ENCODE measurements at places on chromosomes 6 and 20. TPM values are rescaled to one million over a fixed set of nuclear protein-coding genes. Genes with fewer than 3 reads are reported as not detected.

The UBD gene
- not detected for total RNA-seq

The FAM83C gene
- total RNA-seq = not detected

The PTGIS gene
- 7.1 TPM for total RNA-seq

The ANKRD66 gene
- not detected for total RNA-seq

DNA sequence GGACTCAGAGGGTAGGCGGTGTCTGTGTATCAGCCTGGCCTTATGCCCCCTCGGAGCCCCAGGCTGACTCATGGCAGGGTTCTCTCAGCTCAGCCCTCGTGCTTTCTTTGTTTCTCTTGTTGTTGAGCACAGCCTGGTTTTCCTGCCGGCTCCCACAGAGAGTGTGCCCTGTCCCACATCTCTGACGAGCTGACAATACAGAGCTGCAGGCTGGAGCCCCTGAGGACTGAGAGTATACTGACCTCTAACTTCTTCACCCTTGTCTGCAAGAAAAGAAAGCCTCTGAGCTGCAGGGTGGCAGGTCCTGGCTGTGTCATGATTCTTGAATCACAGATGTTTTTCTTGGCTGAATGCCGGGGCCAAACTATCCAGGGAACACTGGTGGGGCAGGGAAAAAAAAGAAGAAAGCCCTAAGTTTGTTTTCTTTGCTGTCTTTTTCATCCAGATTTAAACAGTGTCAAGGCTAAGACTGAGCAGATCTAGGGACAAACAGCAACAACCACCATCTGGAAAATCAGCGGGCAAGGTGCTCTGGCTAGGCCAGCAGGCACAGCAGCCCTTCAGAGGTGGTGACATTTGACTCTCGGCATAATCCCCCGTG lies 63.3 kb upstream of the ZNF133 start:
- peak; percentile 45 for DNase-seq

DNA sequence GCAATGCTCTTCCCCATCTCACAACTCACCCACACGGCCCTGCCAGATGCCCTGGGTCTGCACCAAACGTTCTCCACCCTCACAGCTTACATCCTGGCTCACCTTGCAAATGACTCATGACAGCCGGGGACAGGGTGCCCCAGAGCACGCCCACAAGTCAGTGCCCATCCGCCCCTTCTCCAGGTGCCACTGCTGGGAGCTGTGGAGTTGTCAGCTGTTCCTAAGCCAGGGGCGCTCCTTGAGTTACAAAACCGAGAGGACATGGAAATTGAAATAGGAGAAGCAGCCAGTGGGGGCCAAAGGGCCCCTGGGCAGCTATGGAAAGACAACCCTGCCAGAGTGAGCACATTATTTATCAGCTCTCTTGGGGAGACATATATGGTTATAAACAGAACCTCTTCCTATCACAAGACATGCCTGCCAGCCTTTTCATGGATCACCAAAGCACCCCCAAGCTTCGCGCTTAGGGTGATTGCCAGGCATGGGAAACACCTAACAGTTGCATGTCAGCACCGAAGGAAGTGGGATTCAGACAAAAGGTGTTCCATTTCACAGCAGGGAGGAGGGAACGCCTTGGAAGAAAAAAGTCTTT lies 236.8 kb downstream of the LY86 start:
- DNase-seq = no peak

- no peak for DNase-seq
Observed at GRCh38 chr6:3885262-3886036, 36.3 kb downstream of the FAM50B start.

DNA sequence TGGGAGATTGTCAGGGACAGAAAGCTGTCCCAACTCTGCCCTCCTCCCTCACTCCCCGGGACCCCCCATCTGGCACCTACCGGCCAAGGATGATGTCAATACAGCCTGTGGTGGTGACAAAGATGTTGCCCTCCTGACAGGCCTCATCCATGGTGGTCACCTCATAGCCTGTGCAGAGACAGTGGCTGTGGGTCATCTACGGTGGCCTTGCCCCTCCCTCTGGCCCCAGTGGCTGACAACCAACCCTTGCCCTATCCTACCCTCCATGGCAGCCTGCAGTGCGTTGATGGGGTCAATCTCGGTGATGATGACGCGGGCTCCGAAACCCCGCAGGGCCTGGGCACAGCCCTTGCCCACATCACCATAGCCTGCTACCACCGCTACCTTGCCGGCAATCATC lies 12.7 kb downstream of the AHCY start:
- no peak for DNase-seq

- DNase-seq = no peak
Observed at GRCh38 chr20:35263532-35264341, 14.2 kb downstream of the MMP24OS start.

GRCh38 chr6:148743476-148743875 lies 3.4 kb upstream of the UST start:
- DNase-seq = no peak

DNA sequence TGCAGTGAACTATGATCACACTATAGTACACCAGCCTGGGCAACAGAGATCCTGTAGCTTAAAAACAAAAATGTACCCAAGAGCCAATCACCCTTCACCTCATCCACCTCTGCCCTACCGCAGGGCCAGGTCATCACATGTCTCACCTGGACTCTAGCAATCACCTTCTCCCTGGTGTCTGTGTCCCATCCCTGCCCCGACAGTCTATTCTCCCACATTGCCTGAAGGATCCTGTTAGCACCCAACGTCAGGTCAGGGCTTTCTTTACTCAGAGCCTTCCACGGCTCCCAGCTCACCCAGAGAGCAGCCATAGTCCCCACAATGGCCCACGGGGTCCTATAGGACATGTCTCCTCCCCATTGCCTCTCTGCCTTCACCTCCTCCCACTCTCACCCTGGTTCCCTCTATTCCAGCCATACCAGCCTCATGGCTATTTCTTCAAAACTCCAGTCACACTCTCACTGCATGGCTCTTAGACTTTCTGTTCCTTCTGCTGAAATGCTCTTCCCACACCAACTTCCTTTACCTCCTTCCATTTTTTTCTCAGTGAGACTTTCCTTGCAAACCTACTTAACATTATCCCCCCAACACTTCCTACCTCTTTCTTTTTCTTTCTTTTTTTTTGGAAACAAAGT lies 22.5 kb upstream of the ARFGEF2 start:
- DNase-seq = no peak

GRCh38 chr6:57313711-57314471 lies 3.5 kb upstream of the PRIM2 start:
- DNase-seq = no peak

DNA sequence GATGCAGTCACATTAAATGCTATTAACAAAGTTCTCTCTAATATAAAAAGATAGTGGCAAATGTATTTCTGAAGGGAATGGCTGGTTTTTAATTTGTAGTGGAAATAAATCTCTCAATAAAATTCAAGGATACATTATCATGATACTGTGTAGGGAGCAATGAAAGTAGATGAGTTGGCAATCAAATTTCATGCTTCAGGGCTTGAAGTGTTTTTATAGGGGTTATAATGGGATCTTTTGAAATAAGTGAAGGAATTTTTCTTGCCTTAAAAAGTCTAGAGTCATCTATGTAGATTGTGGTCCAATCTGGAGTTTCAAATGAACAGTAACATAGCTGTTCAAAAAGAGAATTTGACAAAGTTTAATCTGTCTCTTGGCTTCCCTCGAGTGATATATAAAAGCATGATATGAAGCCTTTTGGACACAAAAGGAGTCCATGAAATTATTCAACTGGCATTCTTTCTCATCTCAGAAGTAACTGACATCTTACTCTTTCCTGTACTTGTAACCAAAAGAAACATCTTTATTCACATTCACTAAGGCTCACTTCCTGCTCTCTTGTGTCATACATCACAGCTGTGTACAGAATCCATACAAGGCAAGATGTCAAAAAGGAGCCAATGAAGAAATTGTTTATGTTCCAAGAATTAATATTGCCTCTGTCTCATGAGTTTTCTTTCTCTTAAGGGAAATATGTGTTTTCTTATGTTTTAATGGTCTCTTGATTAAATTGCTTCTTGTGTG lies 591.0 kb upstream of the GJE1 start:
- no peak for DNase-seq

- DNase-seq = no peak
Observed at GRCh38 chr6:45970326-45970725, 45.3 kb downstream of the CLIC5 start.

- no peak for DNase-seq
Observed at GRCh38 chr6:120960761-120961160, 373.5 kb downstream of the TBC1D32 start.

DNA sequence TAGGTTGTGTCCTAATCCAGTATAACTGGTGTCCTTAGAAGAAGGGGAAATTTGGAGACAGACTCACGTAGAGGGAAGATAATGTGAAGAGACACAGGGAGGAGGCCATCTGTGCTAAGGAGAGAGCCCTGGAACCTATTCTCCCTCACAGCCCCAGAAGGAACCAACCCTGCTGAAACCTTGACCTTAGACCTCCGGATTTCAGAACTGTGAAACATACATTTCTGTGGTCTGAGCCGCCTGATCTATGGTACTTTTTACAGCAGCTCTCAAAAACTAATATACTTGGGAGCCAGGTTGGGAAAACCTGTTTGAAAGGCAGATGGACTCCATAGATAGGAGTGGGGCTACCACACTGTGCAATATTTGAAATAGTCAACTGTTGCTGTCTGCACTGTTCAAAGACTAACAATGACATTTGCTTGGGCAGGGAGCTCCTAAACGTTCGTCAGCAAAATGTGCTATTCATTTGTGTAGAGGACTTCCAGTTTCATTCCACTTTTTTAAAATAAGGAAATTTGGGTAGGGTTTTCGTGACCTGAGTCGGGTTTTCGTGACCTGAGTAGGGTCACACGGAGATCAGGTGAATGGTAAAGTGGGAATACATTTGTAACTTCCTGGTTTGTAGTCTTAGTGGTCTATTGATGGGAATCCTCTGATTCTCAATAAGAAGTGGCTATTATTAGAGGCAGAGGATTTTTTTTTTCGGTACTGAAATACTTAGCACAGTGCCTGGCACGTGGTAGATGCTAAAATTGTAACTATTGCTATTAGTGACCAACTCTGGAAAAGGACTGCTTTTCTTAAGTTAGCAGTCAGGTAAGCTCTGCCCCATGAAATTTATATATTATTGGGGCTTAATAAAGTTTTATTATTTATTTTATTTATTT lies 11.4 kb downstream of the TAGAP start:
- no peak for DNase-seq

GRCh38 chr6:28824793-28825731 lies 98.7 kb downstream of the TRIM27 start:
- DNase-seq = no peak

- DNase-seq = no peak
Observed at GRCh38 chr6:32267035-32267434, 43.2 kb upstream of the NOTCH4 start.

GRCh38 chr20:14113416-14113815 lies 118.1 kb downstream of the MACROD2 start:
- no peak for DNase-seq

DNA sequence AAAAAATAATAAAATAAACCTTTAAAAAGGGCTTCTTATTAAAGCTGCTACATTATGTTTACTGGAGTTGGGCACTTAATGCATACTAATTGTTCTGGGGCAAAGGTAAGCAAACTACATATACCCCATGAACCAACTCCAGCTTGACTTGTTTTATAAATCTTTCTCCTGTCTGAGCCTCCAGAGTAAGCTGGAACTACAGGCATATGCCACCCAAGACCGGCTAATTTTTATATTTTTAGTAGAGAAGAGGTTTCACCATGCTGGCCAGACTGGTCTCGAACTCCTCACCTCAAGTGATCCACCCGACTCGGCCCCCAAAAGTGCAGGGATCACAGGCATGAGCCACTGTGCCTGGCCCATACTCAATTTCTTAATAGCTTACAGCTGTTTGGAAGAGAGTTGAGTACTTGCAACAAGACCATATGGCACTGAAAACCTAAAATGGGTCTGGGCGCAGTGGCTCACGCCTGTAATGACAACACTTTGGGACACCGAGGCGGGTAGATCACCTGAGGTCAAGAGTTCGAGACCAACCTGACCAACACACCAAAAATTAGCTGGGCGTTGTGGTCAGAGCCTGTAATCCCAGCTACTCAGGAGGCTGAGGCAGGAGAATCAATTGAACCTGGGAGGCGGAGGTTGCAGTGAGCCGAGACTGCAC lies 19.9 kb downstream of the ROMO1 start:
- no peak for DNase-seq

DNA sequence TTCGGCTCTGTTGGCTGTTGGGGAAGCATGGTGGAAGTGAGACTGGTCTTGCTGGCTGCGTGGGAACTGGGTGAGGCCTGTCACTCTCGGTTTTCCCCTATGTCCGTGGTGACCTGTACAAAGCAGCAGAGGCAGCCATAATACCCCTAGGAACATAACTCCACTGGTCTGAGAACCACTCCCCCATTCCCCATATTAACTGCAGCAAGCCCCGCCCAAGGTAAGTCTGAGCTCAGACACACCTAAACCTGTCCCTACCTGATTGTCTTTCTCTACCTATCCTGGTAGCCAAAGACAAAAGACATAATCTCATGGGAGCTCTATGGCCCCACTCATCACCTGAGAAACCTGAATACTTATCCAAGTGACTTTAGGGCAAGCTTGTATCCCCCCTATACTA lies 156.3 kb upstream of the PHACTR1 start:
- no peak for DNase-seq

GRCh38 chr6:4057036-4057435 lies 21.9 kb downstream of the FAM217A start:
- no peak for DNase-seq
